ENCODE measurements at places on chromosomes 6 and 20. TPM values are rescaled to one million over a fixed set of nuclear protein-coding genes. Genes with fewer than 3 reads are reported as not detected.

The C6orf58 gene
- not detected for total RNA-seq

The ZSCAN23 gene
- total RNA-seq = 0.07 TPM

The ZSCAN26 gene
- total RNA-seq = 8.9 TPM

The MAS1 gene
- not detected for total RNA-seq

The PGC gene
- not detected for total RNA-seq

The ADGRG6 gene
- 10.0 TPM for total RNA-seq

The AHI1 gene
- 9.9 TPM for total RNA-seq

Data from pulmonary artery endothelial cell (primary cell).